ENCODE measurements at places on chromosomes 3 and 15.

DNA sequence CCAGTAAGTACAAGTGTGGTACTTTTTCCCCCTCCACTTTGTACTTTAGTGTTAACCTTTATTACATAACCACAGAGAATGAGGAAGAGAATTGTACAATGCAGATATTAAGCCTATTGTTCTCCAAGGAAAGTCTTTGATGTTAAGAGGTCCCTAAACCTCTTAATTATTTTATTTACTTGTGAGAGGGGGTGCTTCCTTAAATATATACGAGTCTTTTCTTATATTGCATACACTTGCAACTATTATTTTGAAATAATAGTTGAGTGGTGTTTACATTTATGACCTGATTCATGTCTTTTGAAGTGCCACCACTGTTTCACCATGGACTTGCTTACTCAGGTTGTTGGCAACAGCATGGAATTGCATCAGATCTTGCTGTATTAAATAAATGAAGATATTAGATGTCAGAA, 10.1 kb downstream of the USP3 start:
- DNase-seq, result no peak

DNA sequence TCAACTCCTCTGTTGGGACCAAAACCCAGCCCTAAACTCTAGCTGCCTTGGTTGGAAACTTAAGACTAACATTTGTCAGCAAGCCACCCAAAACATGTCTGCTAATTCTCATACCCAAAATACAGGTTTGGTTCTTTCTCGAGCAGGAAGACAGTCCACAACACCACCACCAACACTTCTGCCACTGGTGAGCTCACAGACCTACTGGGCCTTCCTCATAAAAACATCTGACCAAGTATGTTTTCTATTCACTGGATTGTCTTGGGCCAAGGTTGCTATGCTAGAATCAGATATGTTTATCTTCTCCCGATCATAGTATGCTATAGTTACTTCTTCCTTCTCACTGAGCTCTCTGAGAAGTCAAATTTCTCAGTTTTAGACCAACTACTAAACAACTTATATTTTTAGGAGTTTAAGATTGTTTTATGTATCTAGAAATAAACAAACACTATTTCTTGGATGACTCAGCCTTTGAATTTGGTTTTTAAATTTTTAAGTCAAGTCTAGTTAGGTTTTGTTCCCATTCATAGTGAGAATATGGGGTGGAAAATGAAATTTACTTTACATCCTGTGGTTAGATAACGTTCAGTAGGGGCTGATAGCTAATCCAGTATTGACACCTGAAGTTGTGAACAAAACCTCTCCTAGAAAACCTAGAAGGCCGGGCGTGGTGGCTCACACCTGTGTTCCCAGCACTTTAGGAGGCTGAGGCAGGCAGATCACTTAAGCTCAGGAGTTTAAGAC, 360.5 kb downstream of the RSL24D1 start:
- DNase-seq, result no peak

DNA sequence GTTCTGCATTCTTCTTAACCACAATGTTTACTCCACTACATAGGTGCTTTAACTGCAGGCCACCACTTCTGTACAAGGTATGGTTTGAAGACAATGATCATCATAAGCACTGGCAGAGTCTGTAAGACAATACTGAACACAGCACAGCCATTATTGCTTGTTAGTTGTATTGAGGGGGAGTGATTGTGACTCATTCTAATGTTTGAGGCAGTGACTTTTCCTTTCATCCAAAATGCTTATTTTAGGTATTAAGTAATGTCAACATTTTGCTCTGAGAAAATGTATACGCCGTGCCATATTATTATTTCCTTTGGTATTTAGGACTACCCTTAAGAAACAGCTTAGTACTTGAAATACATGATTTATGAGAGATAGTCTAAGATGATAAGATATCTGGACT, 618.2 kb upstream of the ZNF717 start:
- no peak for DNase-seq

GRCh38 chr3:146134348-146135117, 26.5 kb downstream of the PLOD2 start:
- peak; percentile 77 for DNase-seq

GRCh38 chr3:156148345-156148945, 28.1 kb downstream of the KCNAB1 start:
- DNase-seq, result no peak

DNA sequence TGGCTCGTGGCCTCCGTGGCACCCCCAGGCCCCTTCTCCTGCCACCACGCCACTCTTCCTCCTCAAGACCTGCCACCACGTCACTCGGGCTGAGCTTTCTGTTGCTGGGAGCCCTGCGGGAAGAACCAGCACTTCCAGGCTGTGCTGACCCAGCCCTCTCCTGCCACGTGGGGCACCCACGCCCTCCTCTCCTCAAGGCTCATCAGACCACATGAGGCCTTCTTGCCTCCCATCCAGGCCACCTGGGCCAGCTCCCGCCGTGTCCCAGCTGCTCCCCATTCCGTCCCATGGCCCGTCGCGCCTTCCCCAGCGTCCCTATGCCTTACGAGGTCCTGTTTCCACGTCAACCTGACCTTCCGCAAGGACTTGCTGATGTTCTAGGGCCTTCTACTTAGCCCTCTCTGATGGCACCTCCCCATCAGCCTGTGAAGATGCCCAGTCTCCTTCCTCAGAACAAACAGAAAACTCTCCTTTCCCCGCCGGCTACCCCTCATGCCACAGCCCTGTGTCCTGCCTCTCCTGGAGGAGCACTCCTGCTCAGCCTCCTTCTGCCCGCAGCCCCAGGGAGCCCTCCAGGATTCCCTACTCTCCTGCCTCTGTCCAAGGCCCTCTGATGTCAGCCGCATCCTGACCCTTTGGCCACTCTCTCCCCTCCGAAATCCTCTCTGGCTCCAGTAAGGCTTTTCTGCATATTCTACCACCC, 71.1 kb upstream of the BLM start:
- no peak for DNase-seq

- DNase-seq, result no peak
Observed at GRCh38 chr15:29844290-29844903, 22.1 kb upstream of the TJP1 start.

- no peak for DNase-seq
Observed at GRCh38 chr3:37994639-37994972, 4.0 kb downstream of the VILL start.

- DNase-seq, result no peak
Observed at GRCh38 chr3:79414806-79415205, 353.0 kb downstream of the ROBO1 start.

- no peak for DNase-seq
Observed at GRCh38 chr3:124962403-124962940, 27.9 kb upstream of the MUC13 start.

GRCh38 chr15:39427705-39428104, 153.2 kb upstream of the THBS1 start:
- no peak for DNase-seq

DNA sequence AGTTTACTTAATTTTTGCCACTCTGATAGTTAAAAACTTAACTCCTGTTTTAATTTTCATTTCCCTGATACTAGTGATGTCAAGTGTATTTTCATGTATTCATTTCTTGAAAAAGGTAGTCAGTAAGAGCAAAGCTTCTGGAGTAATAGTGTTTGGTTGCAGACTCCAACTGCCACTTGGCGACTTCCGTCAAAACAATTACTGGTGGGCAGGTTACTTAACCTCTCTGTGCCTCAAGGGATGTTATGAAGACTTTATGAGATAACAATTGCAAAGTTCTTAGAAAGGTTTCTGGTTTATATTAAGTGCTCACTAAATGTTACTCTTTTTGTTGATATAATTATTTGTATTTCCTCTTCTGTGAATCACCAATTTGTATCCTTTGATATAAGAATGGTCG, 129.7 kb downstream of the NFKBIZ start:
- no peak for DNase-seq

DNA sequence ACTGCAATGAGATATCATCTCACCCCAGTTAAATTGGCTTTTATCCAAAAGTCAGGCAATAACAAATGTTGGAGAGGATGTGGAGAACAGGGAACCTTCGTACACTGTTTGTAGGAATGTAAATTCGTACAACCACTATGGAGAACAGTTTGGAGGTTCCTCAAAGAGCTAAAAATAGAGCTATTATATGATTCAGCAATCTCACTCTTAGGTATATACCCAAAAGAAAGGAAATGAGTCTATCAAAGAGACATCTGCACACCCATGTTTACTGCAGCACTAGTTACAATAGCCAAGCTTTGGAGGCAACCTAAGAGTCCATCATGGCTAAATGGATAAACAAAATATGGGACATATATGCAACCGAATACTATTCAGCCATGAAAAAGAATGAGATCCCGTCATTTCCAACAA, 68.0 kb upstream of the HES1 start:
- DNase-seq, result no peak

GRCh38 chr3:128427175-128427857, 39.4 kb downstream of the DNAJB8 start:
- no peak for DNase-seq

- no peak for DNase-seq
Observed at GRCh38 chr3:152381881-152382295, 113.2 kb downstream of the MBNL1 start.

- no peak for DNase-seq
Observed at GRCh38 chr15:68414206-68414555, 17.8 kb downstream of the ITGA11 start.

GRCh38 chr3:177992993-177993970, 543.0 kb upstream of the KCNMB2 start:
- DNase-seq, result no peak

GRCh38 chr3:9914559-9915253, 2.2 kb upstream of the IL17RC start:
- no peak for DNase-seq

DNA sequence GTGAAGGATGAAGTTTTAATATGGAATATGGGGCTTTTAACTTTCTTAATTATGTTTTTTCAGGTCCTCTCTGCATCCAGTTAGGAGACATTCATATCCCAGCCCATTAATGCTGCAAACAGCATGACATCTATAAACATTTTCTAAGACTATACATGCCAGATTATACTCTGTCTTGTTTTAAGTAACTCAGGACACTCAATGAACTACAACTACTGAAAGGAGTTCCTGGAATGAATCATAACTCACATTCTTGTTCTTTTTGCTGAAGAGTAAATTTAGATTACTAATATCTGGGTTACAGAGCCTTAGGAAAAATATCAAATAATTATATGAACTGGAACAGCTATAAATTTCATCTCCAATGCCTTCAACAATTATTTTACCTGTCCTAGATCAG, 167.4 kb downstream of the STAG1 start:
- DNase-seq, result no peak

DNA sequence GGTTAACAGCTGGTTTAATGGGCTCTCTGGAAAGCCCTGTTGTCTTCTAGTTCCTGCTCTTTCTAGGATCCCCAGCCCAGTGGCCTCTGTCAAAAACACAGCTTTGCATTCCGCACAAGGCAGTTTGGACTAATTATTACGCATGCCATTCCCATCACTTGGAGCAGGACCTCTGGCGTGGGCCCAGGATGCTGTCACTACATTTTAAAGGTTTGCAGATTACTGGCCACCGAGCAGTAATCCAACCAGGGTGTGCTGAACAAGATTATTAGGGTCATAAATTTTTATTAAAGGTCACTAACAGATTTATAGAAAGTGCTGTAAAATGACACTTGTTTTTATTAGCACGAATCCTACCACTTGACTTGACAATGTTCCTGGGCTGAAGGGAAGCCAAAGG, 143.6 kb upstream of the SLC6A11 start:
- DNase-seq, result no peak

- no peak for DNase-seq
Observed at GRCh38 chr15:63460210-63461155, 43.9 kb upstream of the USP3 start.

- DNase-seq, result no peak
Observed at GRCh38 chr15:70588613-70589012, 174.7 kb downstream of the UACA start.

- no peak for DNase-seq
Observed at GRCh38 chr3:138950006-138950644, 3.1 kb downstream of the FOXL2NB start.

DNA sequence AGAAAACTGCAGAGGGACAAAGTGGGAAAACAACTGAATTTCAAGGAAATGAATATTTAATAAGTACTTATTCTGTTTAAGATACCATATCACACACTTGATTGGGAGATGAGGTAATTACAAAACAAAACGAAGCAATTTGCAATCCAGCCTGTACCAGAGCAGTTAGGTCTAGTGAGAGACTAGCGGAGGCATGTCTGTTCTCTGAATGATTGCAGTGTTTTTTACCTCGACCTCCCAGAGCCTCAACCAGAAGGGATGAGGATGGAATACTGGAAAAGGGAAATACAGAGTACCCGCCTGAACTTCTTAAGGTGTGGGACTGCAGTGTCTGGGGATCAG, 59.5 kb downstream of the PIK3CB start:
- no peak for DNase-seq

DNA sequence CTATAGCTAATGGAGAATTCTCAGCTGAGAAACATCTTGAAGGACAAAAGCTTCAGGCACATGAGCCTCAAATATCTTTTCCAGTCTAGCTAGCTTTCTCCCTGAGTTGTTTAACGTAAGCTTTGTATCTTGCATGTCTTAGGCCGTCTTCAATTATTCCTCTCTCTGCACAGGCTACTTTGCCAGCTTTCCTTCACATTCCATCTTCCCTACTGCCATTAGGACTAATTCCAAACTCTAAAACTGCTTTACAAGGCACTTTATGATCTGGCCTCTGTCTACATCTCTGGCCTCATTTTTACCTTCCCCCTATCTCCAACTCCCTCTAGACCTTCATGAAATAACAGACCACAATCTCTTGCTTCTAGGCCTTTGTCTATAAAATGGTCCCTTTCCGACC, 171.4 kb downstream of the GREM1 start:
- no peak for DNase-seq

DNA sequence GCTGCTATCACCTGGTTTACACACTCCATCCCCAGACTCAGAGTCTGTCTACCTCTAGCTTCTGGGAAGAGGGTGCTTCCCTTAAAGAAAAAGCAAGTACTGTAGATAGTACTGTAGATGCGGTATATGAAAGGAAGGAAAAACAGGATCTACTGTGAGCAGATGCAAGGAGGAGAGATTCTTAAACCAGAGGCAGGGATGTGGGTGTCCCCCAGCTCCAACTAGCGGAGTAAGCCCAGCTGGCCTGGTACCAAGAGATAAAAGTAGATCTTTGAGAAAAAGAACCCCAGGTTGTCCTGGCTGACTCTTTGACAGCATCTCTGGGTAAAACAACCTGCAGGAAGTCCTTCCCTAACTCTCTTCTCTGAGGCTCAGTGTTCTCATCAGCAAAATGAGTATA, 523.7 kb upstream of the PROK2 start:
- DNase-seq, result no peak

DNA sequence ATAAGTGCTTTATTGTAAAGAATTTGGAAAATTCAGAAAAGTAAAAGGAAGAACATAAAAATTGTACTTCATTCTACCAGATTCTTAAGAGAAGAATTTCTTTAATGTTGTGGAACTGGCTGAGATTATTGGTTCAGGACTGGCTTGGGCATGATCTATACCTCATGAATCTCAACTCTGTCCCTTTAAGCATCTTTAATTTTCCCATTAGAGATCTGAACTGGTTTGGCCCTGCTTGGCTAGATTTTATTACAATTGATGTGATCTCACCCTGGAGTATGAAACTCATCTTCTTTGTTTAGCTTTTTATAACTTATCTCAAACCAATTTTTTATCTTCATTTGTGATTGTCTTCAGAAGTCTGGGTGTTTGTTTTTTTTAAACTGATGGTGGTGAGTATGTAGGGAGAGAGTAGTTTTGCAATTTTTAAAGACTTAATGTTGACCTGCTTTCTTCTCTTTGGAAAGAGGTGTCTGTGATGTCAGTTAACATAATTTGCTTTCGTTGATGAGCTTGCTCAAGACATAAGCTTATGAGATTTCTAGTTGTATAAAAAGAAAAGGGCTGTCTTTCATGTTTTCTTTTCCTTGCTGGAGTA, 61.9 kb downstream of the ZNF609 start:
- no peak for DNase-seq

Measured in DMS 273 treated with DMSO at 0.1 percent for 48 hours (cell line).